AG04450 (cell line): ENCODE measurements at places on chromosomes 3 and 15.

- DNase-seq: no peak
These were observed 299.7 kb upstream of the LMCD1 start for GRCh38 chr3:8201886-8202285.

DNA sequence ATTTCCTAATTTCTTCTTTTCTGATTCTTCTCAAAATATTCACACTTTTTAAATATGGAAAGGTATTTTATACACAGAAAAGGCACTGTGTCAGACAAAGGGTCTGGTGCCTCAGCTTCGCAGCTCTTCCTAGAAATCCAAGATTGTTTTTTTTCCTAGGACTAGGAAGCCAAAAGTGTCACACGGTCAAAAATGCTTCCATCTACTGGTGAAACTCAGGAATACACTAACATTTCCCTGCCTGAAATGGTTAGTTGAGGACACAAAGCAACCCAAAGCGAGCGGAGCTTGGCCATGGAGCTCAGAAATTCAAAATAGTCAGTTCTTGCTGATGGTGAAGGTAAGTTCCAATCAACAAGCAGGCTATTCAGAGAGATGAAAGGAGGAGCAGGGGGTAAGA lies 426.5 kb upstream of the RASGRP1 start:
- DNase-seq: no peak

- DNase-seq: peak; percentile 16
These were observed 211.7 kb upstream of the GADL1 start for GRCh38 chr3:31106204-31106603.

GRCh38 chr3:124843506-124844177 lies 43.5 kb downstream of the ITGB5 start:
- DNase-seq: no peak

- DNase-seq: no peak
These were observed 174.7 kb downstream of the UACA start for GRCh38 chr15:70588613-70589012.

- no peak for DNase-seq
These were observed 42.6 kb upstream of the SLC25A26 start for GRCh38 chr3:66178206-66178605.

- no peak for DNase-seq
These were observed 59.2 kb downstream of the USP50 start for GRCh38 chr15:50487287-50487686.

GRCh38 chr3:100260081-100260684 lies 609 bp upstream of the TBC1D23 start:
- DNase-seq: no peak

GRCh38 chr3:50208677-50209344 lies 3.7 kb downstream of the SLC38A3 start:
- no peak for DNase-seq

- no peak for DNase-seq
These were observed 265.0 kb upstream of the AZI2 start for GRCh38 chr3:28613511-28614106.

GRCh38 chr3:190972840-190973270 lies 110.4 kb upstream of the GMNC start:
- DNase-seq: no peak

DNA sequence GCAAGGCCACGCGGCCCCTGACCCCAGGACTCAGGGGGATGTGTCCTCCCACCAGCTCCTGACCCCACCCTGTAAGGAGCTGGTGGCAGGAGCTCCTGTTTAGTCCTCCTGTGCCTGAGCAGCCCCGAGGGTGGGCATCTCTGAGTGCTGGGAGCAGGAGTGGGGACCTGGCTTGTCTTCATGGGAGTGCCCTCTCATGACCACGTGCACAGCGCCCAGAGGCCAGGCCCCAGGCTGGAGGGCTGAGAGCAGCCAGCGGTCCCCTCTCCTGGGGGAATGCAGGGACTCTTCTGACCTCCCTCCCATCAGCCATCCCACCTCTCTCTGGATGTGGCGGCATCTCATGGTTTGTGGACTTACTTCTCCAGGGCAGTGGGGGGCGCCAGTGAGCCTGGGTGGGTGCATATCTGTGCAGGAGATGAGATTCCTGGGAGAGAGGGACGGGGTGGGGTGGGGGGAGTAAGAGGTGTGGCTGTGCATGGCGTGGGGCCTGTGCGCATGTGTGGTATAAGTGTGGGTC lies 205.6 kb downstream of the TBC1D2B start:
- no peak for DNase-seq

DNA sequence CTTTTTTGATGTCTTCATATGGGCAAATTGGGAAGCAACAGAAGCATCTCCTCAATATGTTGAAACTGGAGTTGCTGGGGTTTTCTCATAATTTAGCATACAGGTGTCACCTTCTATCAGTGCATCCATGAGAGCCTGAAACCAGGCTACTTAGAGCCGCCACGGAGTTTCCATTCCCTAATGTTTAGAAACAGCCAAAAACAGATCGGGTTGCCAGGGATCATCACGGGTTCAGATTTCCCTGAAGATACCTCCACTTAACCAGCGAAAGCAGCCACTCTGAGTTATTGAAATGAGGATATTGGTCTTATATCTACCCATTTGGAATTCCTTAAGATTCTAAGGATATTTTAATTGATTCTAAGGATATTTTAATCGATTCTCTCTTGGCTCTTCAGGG lies 14.5 kb downstream of the TERB2 start:
- DNase-seq: no peak

- no peak for DNase-seq
These were observed 57.1 kb downstream of the ADAMTS17 start for GRCh38 chr15:100284701-100285100.

DNA sequence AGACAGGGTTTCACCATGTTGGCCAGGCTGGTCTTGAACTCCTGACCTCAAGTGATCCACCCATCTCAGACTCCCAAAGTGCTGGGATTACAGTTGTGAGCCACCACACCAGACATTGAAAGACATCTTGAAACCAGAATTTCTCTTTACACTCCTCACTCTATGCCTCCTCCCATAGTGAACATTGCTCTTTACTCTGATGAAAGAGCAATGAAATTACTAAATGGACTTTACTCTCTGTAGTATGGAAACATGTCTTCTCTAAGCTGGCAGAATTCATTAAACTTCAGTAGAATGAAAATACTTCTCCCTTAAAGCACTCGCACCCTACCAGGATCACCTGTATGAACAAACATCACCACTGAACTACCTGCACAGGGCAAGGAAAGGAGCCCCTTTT lies 27.8 kb upstream of the TFG start:
- DNase-seq: no peak

- DNase-seq: no peak
These were observed 908.1 kb downstream of the DIPK2A start for GRCh38 chr3:144879701-144880100.

GRCh38 chr3:112498914-112499711 lies at the start of gene BTLA:
Gene BTLA (minus strand): TSS chr3:112499472. CDS start chr3:112499358, 114 bp downstream.
- no peak for DNase-seq

- DNase-seq: peak; percentile 29
These were observed 11.3 kb upstream of the OXSR1 start for GRCh38 chr3:38154033-38154494.

DNA sequence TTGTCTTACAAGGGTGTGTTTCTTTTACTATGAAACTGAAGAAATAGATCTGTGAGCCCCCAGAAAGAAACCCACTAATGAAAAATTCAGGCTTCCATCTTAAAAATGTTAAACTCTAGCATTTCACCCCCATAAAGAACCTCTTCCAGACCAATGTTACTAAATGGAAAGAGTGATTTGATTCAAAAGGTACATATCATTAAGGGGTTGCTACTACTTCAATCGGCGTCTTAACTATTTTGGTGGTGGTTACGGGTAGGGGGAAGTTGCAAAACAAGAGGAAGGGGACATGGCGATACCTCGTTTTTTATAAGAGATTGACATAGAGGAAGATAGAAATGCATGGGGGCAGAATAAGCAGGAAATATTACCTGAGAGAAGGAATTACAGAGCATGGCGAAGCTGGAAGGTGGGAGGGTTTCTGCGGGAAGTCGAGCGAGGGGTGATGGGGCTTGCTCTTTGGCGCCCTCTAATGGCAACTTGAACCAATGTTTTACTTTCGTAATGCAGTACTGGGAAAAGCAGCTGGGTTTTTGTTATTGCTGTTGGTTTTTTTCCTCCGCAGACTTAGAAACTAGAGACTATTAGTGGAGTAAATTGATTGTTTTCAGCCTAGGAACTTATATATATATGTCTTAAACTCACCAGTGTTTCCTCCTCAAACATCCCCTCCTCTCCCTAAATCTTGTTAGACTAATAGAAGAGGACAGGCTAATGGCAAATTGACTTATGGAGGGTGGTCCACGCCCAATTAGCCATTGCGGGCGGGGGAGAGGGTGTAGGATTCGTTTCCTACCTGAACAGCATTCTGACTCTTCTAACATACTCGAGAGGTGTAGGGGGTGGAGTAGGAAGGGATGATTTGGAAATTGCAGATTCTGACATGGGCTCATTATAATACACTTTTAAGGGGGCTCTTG lies 11.3 kb upstream of the SOX2 start:
- peak; percentile 26 for DNase-seq

GRCh38 chr15:41932511-41933289 lies 38.8 kb upstream of the SPTBN5 start:
- no peak for DNase-seq

GRCh38 chr3:22729981-22730380 lies 473.1 kb upstream of the UBE2E2 start:
- DNase-seq: no peak

DNA sequence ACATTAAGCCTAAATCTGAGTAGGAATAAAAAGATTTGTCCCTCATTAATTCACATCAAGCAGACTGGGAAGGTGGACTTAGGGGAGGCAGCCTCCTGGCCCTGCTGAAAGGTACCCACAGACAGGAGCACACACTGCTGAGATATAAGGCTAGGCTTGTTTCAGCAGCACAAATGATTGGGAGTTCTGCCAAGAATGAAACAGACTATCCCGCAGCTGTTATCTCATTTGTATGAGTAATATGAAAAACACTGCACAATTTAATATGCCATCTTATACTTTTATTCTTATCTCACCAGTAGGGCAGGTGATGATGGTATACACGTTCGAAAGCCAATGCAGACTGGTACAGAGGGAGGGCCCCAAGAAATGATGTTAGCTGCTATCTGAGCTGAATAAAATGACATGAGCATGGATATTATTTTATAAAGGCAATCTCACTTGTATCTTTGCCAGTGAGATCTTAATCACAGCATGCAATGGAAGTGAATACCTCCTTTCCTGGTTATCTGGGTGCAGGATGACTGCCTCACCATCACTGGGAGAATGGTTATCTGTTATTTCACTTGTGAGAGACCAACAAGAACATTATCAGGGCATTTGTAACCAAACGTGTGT lies 258.7 kb upstream of the PPP2R3A start:
- no peak for DNase-seq

- DNase-seq: no peak
These were observed 112.8 kb upstream of the MEF2A start for GRCh38 chr15:99452728-99453636.

DNA sequence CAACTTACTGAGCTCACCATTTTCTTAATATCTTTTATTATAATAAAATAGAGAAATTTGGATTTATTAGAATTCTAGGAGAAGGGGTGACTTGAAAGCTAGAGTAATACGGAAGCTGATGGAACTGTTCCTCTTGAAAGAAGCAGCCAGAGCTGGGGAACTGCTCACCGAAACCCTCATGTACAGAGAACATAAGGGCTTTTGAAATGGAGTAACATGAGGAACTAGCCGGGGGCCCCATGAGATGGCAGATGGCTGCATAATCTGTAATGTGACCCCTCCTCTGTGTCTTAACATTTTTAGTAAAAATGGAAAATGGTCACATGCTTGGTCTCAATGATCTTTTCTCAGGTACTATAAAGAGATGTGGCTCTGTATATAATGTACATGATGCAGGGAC lies 15.7 kb upstream of the DYNC1LI1 start:
- no peak for DNase-seq

GRCh38 chr3:30539206-30539605 lies 67.2 kb upstream of the TGFBR2 start:
- DNase-seq: no peak

GRCh38 chr3:111650378-111651275 lies 55.5 kb upstream of the ZBED2 start:
- no peak for DNase-seq

GRCh38 chr3:55427739-55428138 lies 59.4 kb downstream of the WNT5A start:
- no peak for DNase-seq

GRCh38 chr3:10437272-10437994 lies 68.0 kb downstream of the ATP2B2 start:
- peak; percentile 29 for DNase-seq
